Activated T-cell treated with anti-CD3 and anti-CD28 coated beads for 24 hours (primary cell): ENCODE measurements at places on chromosomes 5 and 9.

GRCh38 chr5:89302102-89302891, 419.3 kb upstream of the MEF2C start:
- DNase-seq = no peak

GRCh38 chr5:114101153-114101552, 260.7 kb upstream of the KCNN2 start:
- DNase-seq = no peak

DNA sequence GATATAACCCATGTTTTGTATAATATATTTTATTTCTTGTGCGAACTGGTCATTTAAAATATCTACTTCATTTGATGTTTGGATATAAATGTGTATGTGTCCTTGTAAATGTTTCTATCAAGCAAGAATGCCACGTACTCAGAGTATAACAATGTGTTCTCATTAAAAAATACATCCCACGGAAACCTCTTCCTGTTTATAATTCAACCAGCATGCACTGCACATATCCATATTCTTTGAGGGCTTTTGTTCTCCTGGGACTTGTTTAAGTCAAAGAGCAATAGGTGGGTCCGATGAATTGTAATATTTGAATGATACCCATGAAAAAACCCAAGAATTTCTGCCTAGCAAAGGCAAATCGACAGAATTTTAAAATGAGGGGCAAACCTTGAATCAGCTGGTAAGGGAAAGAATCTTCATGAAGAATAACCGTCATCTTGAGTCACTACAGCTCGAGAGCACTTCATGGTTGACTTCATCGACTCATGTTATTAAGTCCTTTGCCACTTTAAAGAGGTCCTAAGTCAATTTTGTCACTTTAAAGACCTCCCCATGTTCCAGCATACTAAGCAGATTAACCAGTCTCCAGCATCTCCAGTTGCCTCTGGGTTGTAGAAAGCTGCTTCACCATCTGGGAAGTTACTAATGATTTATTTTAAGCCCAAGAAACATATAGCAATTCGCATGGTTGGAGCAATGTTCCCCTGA, 80.6 kb downstream of the NPR3 start:
- DNase-seq = no peak

DNA sequence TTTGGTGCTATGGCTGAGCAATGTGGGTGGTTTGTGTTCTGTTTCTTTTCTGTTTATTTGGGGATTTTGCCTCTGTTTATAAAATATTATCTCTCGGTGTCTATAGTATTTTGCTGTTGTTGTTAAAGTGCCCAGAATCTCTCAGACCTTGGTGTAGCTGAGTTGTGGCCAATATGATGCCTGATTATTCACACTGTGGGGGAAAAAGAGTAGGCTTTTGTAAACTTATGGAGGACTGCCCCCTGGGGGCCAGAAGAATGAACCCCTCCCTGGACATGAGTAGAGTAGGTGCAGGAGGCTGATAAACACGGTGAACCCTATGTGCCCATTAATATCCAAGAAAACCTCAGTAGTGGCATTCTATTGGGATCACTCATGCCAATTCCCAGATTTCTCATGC, 49.0 kb upstream of the DPYSL3 start:
- DNase-seq = no peak

DNA sequence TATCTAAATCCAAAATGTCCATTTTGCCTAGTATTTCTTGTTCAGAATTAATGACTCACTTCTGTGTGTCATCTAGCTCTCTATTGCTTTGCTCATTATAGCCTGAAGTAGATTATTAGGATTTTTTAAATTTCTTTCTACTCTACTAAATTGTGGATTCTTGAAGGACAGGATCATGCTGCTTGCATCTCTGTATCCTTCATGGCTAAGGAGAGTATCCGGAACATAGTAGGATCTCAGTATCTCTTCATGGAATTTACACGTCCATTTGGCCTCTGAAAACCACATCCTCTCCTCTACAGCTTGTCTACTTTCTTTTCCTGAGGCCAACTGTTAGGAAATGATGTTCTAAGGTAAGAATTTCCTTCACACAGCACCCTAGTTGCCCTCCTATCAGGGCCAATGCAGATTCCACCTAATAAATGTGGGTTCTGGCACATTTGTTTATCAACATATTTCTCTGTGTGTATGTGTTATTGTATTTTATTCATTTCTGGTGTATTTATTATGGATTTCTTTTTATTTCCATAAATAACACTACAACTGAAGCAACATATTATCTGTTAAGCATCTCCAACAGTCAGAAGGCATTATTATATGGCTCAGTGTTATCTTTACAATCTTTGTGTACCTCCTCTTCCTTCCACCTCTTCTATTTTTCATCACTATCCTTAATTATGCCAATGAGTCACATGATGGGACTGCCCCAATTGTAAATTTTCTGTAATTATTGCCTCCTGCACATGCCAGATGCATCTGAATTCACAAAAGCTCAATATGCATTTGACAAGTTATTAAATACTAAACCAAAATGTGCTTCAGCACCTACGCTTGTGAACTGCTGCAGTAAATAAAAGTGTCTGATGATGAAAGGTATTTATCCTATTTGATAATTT, 557.8 kb upstream of the TLE4 start:
- no peak for DNase-seq

DNA sequence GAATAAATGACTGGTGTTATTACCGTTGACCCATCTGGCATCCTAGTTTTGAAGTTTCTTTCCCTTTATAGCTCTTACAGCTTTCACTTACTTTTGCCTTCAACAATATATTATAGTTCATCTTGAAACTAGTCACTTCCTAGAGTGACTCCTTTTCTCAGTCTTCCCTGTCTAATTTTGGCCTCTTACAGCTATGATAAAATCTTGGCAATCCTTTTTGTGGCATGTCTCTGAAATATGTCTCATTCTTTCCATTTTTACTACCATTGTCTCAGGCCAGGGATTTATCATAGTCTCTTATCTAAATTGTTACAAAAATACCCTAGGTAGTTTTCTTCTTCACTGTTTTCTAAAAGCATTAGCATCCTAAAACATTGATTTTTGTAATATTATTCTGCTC, 621.3 kb upstream of the ZNF608 start:
- DNase-seq = no peak
